SW 1271 (cell line): ENCODE measurements at places on chromosomes 2 and 18.

DNA sequence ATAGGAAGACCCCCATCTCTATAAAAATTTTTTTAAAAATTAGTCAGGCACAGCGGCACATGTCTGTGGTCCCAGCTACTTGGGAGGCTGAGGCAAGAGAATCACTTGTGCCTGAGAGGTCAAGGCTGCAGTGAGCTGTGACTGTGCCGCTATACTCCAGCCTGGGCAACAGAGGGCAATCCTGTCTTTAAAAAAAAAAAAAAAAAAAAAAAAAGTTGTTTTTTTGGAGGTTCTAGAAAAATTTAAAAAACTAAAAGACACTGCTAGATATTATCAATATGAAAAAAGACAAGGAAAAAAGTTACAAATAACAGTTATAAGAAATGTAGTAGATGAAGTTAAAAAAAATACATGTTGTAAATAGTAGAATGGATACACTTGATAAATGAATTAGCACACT, 56.1 kb upstream of the C2orf15 start:
- DNase-seq, result peak; percentile 32

GRCh38 chr2:69223759-69224511, 163.1 kb downstream of the GFPT1 start:
- DNase-seq, result no peak

DNA sequence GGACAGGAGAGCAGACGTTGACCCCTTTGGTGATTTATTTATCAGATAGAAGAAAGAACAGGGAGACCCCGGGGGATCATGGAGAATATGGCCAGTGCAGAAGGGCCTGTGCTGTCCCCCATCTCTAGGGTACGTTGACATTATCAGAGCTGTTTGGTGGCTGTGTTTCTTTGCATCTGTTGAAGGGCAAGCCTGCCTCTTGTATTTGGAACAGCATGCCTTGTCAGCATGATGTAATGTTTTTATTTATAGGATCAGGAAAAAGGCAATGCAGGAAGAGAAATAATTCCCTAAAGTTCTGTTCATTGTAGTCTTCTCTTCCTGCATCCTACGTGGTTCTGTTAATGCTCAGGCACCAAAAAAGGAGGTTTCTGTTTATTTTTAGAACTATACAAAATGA, 49.8 kb upstream of the CABYR start:
- DNase-seq, result no peak

GRCh38 chr2:2933426-2933825, 444.2 kb downstream of the EIPR1 start:
- no peak for DNase-seq

GRCh38 chr2:62783679-62784078, 78.2 kb downstream of the EHBP1 start:
- DNase-seq, result no peak

DNA sequence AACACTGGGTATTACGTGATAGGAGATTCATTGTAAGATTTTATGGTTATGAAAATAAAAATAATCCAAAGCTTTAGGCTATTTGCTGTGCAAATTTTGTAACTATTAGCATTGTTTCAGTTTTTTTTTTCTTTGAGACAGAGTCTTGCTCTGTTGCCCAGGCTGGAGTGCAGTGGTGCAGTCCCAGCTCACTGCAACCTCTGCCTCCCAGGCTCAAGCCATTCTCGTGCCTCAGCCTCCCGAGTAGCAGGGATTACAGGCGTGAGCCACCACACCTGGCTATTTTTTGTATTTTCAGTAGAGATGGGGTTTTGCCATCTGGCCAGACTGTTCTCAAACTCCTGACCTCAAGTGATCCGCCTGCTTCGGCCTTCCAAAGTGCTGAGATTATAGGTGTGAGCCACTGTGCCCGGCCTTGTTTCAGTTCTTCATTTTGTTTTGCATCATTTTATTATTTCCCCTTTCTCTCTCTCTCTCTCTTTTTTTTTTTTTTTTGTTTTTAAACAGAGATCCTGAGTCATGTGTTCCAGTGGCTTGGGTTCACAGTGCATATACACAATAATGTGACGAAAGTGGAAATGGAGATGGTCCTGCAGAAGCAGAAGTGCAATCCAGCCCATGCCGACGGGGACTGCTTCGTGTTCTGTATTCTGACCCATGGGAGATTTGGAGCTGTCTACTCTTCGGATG, 25.8 kb downstream of the CASP10 start:
- DNase-seq, result no peak

DNA sequence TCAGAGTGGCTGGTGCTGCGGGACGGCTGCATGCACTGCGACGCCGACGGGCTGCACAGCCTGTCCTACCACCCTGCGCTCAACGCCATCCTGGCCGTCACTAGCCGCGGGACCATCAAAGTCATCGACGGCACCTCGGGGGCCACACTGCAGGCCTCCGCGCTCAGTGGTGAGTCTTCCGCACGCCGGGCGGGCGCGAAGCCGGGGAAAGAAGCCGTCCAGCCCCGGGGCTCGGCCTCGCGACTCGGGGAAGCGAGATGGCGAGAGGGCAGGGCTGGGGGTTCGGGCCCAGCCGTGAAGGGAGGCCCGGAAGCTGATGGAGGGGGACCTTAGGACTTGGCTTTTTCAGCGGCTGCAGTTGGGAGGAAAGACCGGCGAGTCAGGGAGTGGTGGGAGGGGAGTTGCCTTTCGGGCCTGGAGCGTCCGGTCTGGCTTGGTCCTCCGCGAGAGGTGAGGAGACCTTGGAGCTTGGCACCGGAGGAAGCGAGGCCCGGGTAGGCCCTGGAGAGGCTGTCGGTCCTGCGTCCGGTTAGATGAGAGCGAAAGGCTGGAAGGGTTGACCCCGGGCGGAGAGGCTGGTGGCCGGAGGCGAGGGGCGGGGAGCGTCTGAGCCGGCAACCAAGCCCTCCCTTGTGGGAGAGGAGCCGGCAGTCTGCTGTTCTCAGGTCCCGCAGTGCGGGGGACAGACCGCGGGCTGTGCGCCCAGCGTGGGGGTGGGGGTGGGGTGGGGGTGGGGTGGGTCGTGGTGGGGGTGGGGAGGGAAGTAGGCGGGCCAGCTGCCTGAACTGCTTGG, 691 bp downstream of the BIRC6 start:
- DNase-seq, result peak; percentile 57

DNA sequence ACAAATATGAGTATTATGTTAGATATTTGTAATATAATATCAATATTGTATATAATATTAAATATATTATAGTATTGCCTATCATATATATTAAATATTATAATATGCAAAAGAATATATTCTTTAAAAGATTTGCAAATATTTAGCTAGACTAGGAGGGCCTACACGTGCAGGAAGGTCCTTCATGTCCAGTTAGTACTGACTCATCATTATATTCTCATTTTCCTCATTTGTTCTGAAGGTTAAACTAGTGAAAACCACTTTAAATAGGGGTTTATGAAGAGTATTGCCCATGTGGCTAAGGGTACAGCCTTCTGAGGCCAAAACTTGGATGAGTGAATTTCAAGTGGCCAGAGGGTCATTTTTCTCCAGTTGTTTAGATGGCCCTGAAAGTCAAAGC, 293.0 kb upstream of the VRK2 start:
- DNase-seq, result no peak

DNA sequence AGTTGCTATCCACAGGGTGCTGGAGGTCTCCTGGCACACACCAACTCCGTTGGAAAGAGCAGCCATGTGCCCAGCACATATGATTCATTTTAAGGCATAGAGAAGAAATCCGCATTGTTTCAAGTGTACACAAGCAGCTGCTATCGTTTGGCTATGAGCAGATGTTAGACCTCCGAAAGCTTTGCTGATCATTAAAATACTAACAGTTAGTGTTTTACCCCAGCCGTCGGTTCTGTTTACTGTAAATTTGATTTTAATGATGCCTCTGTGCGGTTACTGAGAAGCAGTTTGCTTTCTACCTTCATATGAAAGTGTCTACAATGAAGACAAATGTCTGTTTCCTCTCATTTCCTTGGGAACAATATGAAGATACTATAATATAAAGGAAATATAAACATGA, 154.9 kb downstream of the PTGR3 start:
- no peak for DNase-seq

DNA sequence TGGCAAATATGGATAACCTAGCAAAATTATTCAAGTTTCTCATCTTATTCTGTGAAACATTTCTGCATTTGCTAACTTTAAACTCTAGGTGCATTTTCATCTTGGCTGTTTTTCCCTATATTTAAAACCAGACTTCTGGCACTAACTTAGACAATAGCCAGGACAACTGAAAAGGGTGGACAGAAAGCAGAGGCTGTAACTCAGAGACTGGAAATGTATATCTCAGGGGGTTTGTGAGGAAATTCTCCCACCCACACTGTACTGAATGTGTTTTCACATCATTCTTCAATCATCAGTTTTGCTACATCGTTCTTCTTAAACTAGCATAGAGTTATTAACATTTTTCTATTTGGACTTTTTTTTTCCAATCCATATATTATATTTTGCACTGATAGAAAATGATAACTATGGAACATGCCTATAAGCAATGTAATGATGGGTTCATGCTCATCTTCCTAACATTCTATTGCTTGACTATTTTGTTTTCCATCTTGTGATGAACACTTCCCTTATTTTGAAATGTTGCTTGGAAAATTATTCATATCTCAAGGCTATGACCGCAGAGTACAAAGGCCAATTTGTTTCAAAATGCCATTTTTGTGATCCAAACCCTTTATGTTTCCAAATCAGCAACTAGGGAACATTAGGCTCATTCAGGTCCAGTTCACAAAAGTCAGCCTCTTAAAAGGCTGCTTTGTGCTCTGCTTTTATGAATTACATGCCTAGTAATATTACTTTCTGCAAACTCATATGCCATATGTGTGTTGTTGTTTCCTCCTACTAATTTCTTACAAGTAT, 125.8 kb upstream of the CDH19 start:
- no peak for DNase-seq

DNA sequence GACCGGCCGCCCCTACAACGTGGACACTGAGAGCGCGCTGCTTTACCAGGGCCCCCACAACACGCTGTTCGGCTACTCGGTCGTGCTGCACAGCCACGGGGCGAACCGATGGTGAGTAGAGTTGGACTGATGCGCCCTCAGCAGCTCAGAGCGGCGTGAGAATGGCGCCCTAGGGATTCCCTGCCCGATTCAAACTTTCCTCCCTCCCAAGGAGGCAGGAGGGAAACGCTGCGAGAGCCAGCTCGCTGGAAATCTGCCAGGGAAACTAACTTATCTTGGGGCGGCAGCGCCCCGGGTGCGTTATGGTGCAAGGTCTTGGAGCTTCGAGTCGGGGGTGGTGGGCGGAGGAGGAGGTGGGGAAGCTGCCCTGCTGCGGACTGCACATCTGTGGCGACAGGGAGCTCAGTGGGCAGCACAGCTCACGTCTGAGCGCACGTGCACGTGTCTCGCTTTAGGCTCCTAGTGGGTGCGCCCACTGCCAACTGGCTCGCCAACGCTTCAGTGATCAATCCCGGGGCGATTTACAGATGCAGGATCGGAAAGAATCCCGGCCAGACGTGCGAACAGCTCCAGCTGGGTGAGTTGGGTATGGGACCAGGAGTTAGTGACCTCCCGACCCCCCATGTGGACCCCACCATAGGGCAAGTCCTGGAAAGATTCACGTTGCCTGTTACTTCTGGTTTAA, 697 bp downstream of the ITGA4 start:
- DNase-seq, result no peak

DNA sequence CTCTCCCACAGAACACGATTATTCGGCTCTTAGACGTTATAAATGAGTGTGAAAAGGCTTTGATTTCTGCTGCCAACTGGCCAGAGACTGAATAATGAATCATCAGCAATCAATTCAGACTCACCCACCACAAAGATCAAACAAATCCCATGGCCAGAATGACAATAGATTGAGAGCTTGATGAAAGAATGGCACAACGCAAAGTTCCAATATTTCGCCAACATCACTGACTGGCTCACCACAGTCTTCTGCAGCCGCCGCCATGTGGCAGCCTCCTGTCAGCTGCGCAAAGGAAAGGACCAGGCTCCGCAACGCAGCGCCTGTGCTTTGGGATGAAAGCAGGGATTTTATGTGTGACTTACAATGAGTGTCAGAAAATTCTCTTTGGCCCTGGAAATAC, 104.4 kb upstream of the SOX11 start:
- no peak for DNase-seq

DNA sequence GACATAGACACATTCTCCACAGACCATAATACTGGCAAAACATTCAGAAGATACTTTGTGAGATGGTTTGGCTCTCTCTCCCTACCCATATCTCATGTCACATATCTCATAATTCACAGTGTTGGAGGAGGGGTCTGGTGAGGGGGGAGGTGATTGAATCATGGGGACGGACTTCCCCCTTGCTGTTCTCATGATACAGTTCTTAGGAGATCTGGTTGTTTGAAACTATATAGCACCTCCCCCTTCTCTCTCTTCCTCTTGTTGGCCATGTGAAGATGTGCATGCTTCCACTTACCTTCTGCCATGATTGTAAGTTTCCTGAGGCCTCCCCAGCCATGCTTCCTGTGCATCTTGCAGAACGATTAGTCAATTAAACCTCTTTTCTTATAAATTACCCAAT, 61.1 kb downstream of the HK2 start:
- no peak for DNase-seq

DNA sequence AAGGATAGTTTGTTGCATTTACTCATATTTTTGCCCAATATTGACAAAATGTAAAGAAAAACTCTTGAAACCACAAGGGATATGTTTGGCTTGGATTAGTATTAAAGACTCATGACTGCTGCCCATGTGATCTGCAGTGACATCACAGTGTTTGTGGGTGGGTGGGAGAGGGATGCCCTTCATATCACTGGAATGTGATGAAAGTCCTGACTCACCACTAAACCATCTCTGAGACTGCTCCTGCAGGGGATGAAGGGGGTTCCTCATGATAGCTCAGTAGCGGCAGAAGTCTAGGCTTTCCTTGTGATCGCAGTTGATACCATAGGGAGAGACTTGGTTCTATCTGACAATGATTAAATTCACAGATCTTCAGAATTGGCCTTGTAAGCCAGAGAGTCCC, 451.2 kb downstream of the CNTNAP5 start:
- DNase-seq, result no peak

DNA sequence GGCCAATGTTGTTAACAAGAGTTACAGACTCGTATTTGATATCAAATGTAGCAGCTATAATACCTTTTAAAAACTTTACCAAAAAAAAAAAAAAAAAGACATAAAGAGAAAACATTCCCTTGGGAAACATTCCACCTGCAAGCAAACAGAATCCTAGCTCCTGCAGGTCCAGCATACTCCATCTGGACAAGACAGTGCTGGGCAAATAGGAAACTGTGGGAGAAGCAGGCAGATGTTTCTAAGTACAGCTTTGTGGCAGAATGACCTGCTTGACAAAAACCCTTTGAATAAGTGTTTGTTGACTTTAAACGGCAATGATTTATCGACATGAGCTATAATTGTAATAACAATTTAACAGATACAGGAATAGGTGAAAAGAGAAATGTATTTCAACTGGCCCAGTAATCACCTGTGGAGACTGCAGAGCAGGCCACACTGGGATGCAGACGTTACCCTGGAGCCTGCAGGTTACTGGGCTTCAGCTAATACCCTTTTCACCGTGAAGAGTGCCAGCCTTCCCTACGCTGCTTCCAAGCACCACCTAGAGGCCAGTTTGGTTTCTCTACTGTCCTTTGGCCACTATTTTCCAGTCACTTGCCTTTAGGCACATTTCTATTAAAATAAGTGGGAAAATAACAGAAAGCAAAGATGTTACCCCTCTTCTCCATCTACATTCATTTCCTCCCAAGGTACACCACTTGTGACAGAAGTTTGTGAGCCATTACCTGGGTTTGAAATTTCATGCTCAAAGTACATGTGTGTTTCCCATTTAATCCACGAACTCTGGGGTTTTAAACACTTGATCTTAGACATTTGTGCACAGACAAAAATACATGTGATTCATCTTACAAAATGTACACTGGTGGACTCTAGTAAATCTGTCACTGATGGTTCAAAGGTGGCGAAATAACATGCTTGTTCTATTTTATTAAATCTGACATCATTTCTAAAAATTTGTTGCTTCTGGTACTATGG, 96.9 kb upstream of the ZNF397 start:
- DNase-seq, result no peak
